ENCODE measurements at places on chromosomes 11 and 22.
A peak's percentile ranks its signal among the peaks of the same experiment; 100 is the strongest.

- no peak for DNase-seq
These were observed 38.6 kb downstream of the ARHGAP1 start for GRCh38 chr11:46661836-46662235.

DNA sequence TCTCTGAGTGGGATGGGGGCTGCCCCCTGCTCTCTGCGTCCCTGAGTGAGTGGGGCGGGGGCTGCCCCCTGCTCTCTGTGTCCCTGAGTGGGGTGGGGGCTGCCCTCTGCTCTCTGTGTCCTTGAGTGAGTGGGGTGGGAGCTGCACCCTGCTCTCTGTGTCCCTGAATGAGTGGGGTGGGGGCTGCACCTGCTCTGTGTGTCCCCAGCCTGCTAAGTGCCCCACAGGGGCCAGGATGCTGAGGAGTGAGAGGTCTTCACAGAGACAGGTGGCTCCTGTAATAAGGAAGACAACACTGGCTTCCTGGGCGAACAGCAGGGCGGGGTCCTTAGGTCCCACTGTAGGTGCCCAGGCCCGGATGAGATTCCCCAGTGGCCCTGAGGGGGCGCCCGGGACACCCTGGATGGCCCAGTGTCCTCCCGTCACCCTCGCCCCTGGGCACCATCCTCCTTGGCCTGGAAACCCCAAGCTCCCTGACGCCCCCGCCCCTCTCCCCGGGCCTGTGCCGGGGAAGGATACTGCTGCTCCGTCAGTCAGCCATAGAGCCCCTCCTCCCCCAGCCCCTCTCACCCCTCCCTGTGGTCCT is 3.8 kb upstream of the CCDC188 start:
- DNase-seq = peak; percentile 5

- DNase-seq = no peak
These were observed 41.0 kb upstream of the CLPB start for GRCh38 chr11:72475381-72475780.

GRCh38 chr11:131146827-131147490 is 223.5 kb upstream of the NTM start:
- no peak for DNase-seq

GRCh38 chr11:10865837-10866270 is 8.0 kb upstream of the ZBED5 start:
- DNase-seq = no peak

DNA sequence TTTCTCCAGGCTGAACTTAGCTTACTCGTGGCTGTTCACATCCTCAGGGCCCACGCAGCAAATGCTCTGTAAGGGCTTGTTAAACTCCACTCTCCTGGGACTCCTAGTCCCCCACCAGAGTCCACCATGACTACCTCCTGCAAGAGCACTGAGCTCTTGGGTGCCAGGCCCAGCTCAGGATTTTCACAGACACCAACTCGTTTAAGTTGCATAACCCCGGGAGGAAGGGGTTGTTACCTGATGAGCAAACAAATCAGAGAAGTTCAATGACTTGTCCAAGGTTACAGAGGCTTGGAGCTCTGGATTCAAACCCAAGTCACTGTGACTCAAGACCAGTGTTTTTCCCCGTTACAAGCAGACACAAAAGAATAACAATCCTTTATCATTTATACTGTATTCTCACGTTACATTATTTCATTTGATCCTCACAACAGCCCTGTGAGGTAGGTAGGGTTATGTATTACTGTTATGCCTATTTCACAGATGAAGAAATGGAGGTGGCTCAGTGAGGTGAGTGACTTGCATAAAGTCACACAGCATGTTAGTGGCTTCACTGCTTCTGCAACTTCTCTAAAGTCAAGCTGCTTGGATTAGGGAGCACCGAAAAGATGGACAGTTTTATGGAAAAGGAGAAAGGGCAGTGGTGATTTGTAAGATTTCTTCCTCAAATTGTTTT is 17.4 kb downstream of the KCTD21 start:
- no peak for DNase-seq

GRCh38 chr11:126253265-126253664 is 15.4 kb downstream of the SRPRA start:
- no peak for DNase-seq

- no peak for DNase-seq
These were observed 44.9 kb upstream of the TENM4 start for GRCh38 chr11:79485694-79486093.

GRCh38 chr11:112265659-112266409 is 5.2 kb upstream of the PLET1 start:
- no peak for DNase-seq

- no peak for DNase-seq
These were observed 30.6 kb downstream of the ARVCF start for GRCh38 chr22:19986011-19986409.

DNA sequence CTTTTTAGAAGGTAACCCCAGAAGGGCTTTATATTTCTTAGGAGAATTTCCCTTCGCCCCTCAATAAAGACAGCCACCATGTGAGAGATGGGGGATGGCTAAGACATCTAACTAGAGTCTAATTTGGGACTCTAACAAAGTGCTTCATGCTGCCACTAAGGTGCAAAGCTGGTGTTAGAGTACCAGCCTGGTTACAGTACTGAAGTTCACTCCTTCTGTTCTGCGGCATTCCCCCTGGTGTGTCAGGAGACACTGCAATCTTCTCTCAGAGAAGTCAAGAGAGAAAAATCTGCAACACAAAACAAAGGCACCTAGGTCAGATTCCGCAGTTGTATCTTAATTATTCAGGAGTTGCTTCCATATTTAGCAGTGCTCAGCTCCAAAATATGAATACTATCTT is 603.0 kb upstream of the CADM1 start:
- DNase-seq = no peak

DNA sequence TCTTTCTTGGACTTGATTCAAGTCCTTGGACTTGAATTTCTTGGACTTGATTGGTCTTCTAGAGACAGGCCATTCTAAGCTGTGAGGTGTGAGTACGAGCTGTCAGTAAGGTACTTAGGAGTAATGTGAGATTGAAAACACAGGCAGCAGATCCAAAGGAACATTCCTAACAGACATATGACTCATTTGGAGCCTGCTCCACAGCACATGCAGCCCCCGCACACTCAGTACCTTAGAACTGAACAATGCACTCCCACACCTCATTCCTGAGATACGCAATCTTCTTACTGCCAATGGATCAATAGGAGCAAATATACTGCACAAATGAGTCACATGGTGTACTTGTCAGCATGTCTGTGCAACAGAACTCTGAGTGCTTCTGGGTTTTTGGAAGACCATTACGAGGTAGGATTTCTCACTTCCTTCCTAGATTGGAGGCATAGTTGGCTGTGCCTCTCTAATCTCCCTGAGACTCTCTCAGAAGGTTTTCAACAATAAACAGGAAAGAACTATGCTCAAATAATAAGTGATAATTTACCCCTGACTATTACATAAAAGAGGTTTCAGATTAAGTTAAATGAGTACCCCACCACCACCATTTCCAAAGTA is 243.1 kb downstream of the KCNA4 start:
- DNase-seq = no peak

GRCh38 chr11:92890846-92891245 is 78.6 kb upstream of the MTNR1B start:
- no peak for DNase-seq

DNA sequence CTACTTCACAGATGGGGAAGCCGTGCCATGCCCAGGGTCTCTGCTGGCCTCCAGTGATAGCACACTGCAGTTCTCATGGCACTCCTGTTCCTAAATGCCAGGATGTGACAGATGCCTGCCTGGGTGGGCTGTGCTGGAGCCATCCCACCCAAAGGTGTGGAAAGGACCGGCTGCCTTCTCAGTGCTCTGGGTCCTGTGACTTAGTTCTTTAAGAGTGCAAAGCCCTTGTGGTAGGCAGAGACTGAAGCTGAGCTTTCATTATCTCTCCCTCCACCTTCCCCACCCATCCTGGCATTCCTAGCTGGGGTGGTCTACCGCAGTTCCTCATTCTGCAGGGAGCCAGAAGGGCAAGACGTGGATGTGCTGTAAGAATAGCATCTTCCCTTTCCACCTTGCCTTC is 150.1 kb downstream of the CEP164 start:
- DNase-seq = no peak

GRCh38 chr22:49087198-49087597 is 740.5 kb downstream of the BRD1 start:
- no peak for DNase-seq

DNA sequence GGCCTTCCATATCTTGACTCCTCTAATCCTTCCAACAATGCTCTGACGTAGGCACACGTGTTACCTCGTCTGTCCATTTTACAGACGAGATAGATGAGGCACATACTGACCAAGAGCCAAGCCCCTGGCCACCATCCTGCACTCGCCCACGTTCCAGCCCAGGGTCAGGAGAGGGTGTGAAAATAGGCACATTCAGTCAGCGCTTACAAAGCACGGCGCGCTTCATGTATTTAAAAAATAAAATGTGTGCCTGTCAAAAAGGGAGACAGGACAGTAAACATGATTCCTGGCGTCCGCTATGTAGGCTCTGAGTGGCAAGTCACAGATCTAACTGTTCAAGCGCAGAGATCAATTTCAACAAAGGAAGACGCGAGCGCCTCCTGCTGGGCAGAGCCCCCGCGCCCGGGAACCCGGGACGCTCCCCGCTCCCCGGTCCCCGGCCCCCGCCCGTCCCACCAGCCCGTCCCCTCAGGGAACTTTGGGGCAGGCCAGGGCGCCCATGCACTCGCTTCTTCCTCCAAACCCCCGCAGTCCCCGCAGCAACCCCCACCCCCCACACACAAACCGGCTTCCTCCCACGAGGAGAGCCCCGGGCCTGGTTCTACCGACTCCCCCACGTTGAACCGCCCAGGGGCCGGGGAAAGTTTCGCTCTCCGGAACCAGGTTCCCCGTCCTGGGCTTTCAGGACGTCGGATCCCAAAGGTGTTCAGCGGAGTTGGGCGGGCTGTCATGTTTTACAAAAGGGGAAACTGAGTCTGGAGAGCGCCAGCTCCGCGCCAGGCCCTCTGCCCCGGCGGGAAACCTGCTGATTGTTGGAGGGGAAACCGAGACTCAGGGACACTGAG is 10.4 kb upstream of the C1QTNF6 start:
- peak; percentile 81 for DNase-seq

DNA sequence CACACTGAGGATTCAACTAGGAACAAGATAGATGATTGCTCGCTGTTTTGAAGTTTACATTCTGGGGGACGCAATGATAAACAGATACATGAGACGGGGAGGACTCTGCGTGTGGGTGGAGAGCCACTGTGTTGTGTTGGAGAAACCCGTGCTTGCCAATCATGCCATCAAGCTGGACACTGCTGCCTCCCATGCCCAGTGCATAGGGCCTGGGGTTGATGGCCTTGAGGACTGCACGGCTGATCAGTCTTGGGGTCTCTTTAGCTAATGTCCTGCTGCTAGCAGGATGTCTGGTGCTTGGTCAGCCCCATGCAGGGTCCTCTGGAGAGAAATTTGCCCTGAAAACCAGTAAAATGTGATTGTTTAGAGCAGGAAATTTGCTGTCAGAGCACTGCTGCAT is 221.2 kb upstream of the B3GAT1 start:
- no peak for DNase-seq
